ENCODE measurements at places on chromosomes 3 and 15.

DNA sequence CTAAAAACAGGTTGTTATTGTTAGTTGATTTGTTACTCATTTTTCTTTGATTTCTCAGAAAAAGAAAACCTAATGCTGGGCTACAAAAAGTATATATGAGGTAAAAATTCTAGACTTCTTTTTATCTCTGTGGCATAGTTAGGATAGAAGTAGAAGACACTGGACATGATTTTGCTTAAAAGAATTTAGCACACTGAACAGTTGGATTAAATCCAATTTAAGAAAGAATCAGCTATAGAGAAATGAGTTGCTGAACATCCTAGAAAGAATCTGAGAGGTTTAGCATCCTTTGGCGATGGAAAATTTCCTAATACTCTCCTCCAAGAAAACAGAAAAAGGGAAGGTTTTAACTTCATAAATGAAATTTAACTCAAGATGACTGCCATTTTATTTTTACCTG lies 259.7 kb downstream of the TBL1XR1 start:
- no peak for DNase-seq

GRCh38 chr3:161977063-161977462 lies 480.5 kb downstream of the OTOL1 start:
- DNase-seq: no peak

DNA sequence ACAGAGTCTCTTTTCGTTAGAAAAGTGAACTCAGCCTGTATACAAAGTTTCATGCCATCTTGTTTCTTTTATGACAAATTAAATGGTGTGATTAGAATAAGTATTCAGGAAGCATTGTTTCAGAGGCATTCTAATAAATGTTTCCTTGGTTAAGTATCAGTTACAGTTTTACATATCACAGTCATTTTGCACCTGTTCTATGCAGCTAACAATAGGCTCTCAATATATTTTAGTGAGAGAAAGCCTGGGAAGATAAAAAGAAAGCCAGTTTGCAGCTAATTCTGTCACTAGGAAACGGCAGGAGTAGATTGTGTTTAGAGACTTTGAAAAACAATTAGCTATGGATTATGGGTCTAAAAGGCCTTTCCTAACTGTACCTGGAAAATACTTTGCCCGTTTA lies 252.8 kb downstream of the ZIC1 start:
- DNase-seq: no peak

DNA sequence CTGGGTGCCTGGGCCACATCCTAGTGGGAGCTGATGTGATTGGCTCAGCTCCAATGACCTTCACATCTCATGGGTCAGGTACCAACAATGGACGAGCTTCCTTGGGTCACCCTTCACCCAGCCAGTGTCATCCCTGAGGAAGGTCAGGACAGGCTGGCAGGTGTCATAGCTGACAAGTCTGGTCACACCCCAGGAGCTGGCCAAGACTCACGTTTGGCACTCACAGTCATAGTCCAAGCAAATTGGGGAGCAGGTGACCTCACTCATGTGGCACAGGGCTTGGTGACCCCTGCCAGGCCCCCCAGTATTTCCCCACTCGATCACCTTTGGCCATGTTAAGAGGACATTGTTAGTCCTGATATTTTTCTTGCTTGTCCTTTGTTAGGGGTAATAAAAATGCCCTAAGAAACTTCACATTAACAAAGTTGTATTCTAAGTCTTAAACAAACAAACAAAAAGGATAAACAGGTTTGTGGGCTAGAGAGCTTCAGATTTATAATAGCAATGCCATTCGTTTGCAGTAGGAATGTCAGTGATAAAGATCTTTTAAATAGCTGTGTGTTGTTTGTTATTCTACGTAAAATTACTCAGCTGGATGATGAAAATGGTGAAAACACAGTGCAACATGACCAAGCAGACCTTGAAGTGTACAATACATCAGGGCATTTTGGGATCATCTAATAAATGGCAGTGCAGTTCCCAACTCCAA lies 79.5 kb upstream of the POMGNT2 start:
- DNase-seq: no peak

- DNase-seq: no peak
These were observed 101.5 kb upstream of the CBLB start for GRCh38 chr3:105970283-105970682.

GRCh38 chr3:67109651-67110204 lies 111.6 kb downstream of the KBTBD8 start:
- DNase-seq: no peak

- no peak for DNase-seq
These were observed 477.4 kb downstream of the RSL24D1 start for GRCh38 chr15:54719325-54719724.

GRCh38 chr3:48696601-48697000 lies 10.9 kb upstream of the NCKIPSD start:
- no peak for DNase-seq

Data from activated T-cell treated with anti-CD3 and anti-CD28 coated beads for 4 hours (primary cell).